ENCODE measurements at places on chromosomes 7 and 10.

GRCh38 chr10:71964743-71965515, 734 bp downstream of the CHST3 start:
- no peak for DNase-seq

DNA sequence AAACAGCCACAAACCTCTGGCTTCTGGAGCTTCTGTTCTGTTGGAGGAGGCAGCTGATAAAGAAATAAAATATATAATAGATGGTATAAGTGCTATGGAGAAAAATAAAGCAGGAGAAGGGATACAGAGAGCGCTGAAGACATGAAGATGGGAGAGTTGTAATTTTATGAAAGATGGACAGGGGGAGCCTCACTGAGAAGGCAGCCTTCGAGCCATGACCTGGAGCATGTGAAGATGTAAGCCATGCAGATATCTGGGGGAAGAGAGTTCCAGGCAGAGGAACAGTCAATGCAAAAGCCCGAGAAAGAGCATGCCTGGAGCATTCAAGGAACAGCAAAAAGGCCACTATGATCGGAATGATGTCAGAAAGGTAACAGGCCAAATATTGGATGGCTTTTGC, 187.5 kb downstream of the KIAA1217 start:
- DNase-seq, result no peak

DNA sequence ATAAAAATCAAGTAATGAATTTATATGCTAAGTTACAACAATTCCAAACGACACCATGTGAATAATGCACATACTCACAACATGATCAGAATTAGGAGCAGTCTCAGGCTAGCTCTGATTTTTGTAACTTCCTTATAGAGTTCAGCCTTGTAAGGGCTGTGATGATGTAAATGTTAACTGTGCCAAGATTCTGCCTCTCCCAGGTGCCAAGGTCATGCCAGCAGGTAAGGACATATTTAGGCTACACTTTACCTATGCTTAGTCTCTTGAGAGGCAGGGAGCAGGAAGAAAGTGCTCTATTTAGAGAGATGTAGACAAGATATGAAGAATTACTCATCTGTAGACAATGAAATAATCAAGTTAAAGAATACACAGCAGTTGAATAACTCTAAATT, 53.6 kb upstream of the AGR3 start:
- DNase-seq, result no peak

- DNase-seq, result no peak
These were observed 1.1 kb downstream of the AHR start for GRCh38 chr7:17299483-17299991.

GRCh38 chr10:108970016-108970415, 953.3 kb downstream of the XPNPEP1 start:
- DNase-seq, result no peak
